Karpas-422 (cell line): ENCODE measurements at places on chromosomes 16 and 17.

- H3K4me1 ChIP-seq = no peaks in the 10 kb centered on the region
- H3K27ac ChIP-seq = no peak overlapping the region
- no peaks in the 10 kb centered on the region for H3K27me3 ChIP-seq
- no peak for DNase-seq
Measured at GRCh38 chr16:47057630-47057993, 84.1 kb upstream of the DNAJA2 start.

- no peaks in the 10 kb centered on the region for H3K4me1 ChIP-seq
- no peak for DNase-seq
- H3K4me3 ChIP-seq = no peak overlapping the region
- H3K27ac ChIP-seq = no peak overlapping the region
Measured at GRCh38 chr17:55326030-55326429, 61.3 kb downstream of the HLF start.

GRCh38 chr16:2825906-2826305 is 4.2 kb upstream of the ZG16B start:
- DNase-seq = no peak
- no peaks in the 10 kb centered on the region for H3K4me1 ChIP-seq
- H3K4me3 ChIP-seq = no peak overlapping the region
- H3K36me3 ChIP-seq = no peaks in the 10 kb centered on the region
- H3K27ac ChIP-seq = no peak overlapping the region

- no peak for DNase-seq
- H3K36me3 ChIP-seq = no peaks in the 10 kb centered on the region
- H3K4me1 ChIP-seq = no peaks in the 10 kb centered on the region
- no peak overlapping the region for H3K27ac ChIP-seq
Measured at GRCh38 chr16:83689385-83689831, 118.4 kb upstream of the HSBP1 start.

DNA sequence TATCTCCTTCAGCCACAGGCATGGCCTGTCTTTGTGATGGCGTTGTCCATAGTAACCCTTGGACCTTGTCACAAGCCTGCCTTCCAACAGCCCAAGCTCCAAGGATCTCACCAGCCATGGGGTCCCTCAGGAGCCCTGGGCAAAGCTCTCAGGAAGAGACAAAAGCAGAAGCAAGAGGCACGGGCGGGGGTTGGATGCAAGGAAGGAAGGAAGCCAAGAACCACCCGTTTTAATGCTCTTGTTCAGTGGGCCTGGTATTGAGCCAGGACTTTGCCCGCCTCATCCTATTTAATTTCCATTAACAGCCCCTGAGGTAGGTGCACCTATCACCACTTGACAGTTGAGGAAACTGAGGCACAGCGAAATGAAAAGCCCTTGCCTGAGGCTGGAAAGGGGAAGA is 32.3 kb upstream of the GOSR2 start:
- H3K4me3 ChIP-seq = no peak overlapping the region
- no peak for DNase-seq
- no peaks in the 10 kb centered on the region for H3K4me1 ChIP-seq
- no peaks in the 10 kb centered on the region for H3K27me3 ChIP-seq

GRCh38 chr17:1145311-1145986 is 34.3 kb downstream of the ABR start:
- H3K36me3 ChIP-seq = peaks cover 8% of the 10 kb centered on the region; the same call in 1 of the 2 replicates
- no peaks in the 10 kb centered on the region for H3K27me3 ChIP-seq
- no peak overlapping the region for H3K27ac ChIP-seq
- H3K4me3 ChIP-seq = no peak overlapping the region

DNA sequence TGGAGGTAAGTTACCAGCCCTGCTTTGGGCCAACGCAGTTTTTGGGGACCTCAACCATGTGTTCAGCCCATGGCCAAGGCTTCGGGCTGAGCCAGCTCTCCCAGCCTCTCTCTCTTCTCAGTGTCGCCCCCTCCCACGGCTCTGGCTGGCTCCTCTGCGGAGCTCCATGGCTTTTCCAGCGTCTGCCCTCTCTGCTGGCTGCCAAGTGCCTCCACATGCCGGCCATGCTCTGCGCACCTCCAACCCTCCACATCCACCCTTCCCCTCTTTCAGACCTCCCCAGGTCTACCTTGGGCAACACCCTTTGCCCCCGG is 23.2 kb downstream of the COTL1 start:
- H3K4me1 ChIP-seq = peaks cover 53% of the 10 kb centered on the region
- H3K4me3 ChIP-seq = no peak overlapping the region
- peaks cover 29% of the 10 kb centered on the region for H3K36me3 ChIP-seq
- H3K27ac ChIP-seq = 0 out of 2 replicates have a peak overlapping the region, but pooled peaks have one; percentile 14
